ENCODE measurements at places on chromosomes 16 and 17.

GRCh38 chr17:5915337-5915736 is 154.8 kb upstream of the WSCD1 start:
- no peak for DNase-seq

GRCh38 chr16:2037647-2038381 is 9.8 kb downstream of the NTHL1 start:
- DNase-seq, result no peak

- DNase-seq, result no peak
These were observed 12.9 kb upstream of the SEC14L1 start for GRCh38 chr17:77127735-77128361.

- no peak for DNase-seq
These were observed 11.7 kb upstream of the SPATA32 start for GRCh38 chr17:45273551-45273957.

DNA sequence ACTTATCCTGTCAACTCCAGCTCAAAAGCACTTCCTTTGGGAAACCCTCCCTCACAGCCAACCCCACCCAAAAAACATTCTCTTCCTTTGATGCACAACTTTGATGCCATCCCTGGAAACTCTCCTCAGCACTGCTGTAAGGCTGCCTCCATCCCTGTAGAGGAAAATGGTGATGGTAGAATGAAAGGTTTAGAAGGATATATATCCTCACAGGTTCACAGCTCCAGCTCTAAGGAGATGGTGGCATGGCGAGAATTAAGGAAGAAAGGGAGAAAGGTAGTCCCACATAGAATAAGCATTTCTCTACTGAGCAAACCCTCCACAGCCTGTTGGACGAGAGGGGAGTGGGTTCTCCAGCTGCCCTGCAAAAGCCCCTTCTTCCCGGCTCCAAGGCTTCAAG is 2.2 kb upstream of the DLX4 start:
- DNase-seq, result no peak

GRCh38 chr17:49041527-49041926 is 44.3 kb downstream of the IGF2BP1 start:
- DNase-seq, result no peak

- no peak for DNase-seq
These were observed 477.7 kb downstream of the HS3ST4 start for GRCh38 chr16:26169473-26169872.

GRCh38 chr16:64437706-64438324 is 684.0 kb downstream of the CDH11 start:
- no peak for DNase-seq

DNA sequence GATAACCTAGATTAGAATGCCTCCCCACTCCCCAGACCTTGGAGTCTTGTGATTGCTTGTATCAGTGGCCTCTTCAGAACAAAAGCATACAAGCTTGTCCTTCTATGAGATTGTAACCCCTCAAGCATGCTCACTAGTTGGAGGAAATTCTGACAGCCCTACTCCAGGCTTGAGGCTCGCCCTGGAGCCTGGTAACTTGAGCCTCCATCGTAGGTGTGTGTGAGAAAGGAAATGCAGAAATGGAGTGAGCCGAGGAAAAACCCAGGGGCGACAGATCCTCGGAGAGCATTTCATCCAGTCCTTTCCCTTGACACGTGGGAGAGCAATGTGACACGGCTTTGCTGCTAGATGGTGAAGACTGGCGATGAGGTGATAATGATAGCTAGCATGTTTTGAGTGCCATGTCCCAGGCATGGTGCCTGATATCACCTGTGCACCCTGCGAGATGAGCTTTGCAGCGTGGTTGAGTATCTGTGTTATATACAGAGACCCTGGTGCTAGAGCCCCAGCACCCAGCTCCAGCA is 31.2 kb downstream of the GNAO1 start:
- DNase-seq, result no peak

GRCh38 chr17:51638971-51639370 is 378.6 kb downstream of the UTP18 start:
- no peak for DNase-seq

GRCh38 chr17:32141258-32141657 is 1.0 kb upstream of the RHOT1 start:
- DNase-seq, result peak; percentile 68

- DNase-seq, result no peak
These were observed 373 bp downstream of the CMC2 start for GRCh38 chr16:81006211-81006812.

- DNase-seq, result peak; percentile 61
These were observed 882.8 kb upstream of the SOX9 start for GRCh38 chr17:71237903-71238538.

DNA sequence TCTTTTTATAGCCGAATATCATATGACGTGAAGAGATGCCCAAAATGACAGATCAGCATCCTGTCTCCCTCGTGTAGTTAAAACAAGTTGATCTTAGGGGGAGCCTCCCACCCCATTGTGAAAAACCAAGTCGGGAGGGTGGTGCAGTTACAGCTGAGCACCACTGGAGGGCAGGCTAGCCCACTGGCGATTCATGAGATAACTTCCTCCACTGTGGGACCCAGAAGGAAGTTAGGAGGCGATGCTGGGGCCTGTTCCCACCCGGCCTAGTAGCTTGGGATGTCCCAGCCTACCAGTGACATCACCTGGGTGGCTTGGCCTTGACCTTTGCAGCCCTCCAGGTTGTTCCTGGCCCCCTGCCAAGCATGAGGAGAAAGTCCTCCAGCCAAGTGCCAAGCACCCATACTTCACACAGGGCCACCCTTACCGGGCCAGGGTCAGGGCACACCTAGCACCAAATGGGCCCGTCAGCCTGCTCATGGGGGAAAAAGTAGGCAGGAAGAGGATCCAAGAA is 8.1 kb upstream of the CPNE2 start:
- DNase-seq, result peak; percentile 40

DNA sequence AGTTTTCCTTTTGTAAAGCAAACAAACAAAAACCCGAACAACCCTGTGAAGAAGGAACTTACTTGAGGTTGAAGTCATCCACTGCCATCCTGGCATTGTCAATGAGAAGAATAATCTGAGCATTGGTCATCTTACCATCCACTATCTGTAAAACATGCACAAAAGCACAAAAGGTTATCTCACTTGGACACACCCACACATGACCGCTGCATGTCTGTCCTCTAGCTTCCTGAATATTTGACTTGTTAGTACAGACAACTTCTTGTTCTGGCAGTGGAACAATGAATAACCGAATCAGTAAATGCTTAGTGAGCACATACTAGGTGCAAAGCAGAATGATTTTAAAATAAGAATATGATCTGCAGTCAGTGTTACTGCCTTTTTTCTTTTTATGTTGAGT is 6.1 kb downstream of the KRT23 start:
- DNase-seq, result peak; percentile 71

DNA sequence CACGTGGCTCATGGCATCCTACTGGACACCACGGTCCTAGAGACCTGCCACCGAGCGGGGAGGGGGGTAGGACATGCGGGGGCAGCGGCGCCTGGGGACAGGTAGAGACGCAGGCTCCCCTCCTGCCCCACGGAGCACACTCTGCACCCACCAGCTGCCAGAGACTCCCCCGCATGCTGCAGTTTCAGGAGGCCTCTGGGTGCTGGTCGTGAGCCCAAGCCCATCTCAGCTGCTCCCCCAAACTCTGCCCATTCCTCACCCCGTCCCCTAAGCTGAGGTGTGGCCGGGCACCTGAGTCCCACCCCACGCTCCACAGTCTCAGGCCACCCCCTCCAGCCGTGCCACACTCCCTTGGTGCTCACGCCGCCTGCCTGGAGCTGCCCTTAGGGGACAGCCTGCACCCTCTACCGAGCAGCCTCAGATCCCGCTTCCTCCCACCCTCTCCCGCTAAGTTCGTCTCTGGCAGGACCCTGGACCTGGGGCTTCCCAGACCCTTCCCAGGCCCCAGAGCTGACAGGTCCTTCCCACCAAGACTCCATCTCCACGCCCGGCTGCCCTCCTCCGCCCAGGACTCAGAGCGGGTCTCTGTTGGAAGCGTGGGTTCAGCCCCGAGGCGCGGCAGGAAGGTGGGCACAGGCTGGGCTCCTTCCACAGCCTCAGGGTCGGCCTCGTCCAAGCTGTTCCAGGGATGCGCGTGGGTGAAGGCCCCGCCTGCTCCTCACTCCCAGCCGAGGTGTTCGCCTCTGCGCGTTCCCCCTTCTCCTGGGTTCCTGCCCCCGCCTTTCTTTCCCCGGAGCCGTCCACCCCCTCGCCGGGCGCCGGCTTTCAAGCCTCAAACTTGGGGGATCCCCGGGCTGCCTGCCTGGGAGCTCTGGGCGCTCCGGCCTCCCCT is 1.3 kb downstream of the RAB40B start:
- DNase-seq, result no peak

GRCh38 chr17:17928398-17929287 is 43.6 kb downstream of the TOM1L2 start:
- no peak for DNase-seq

- DNase-seq, result peak; percentile 88
These were observed 11.1 kb downstream of the NLRC5 start for GRCh38 chr16:57000271-57001025.

- no peak for DNase-seq
These were observed 109.9 kb downstream of the AIPL1 start for GRCh38 chr17:6325051-6325450.

DNA sequence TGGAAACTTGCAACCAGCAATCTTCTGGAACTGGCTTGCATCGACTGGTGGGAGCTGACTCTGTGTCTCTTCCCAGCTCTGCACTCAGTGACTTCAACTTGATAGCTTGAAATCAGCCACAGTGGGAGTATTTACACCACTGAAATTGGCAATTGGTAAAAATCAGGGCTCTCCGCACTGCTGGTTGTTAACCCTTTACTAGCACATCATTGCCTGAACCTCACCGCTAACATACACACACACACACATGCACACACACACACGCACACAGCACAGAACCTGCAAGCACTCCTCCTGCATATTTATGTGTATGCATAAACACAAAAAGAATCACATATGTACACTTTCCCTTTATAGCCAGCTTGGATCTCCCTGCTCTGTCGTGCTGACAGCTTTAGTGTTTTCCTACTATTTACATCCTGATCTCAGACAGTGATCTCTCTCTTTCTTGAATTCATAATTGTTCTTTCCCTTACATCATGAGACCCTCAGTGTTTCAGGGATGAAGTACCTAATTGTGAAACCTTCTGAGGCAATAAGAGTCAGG is 7.9 kb upstream of the TMIGD1 start:
- no peak for DNase-seq

GRCh38 chr16:11328172-11329070 is 16.8 kb upstream of the RMI2 start:
- DNase-seq, result peak; percentile 61

- no peak for DNase-seq
These were observed 148.4 kb downstream of the PITPNC1 start for GRCh38 chr17:67525239-67526135.

Data from foreskin keratinocyte (primary cell).